Pericardium fibroblast (primary cell): ENCODE measurements at places on chromosomes 2 and 18. TPM values are rescaled to one million over a fixed set of nuclear protein-coding genes. Genes with fewer than 3 reads are reported as not detected.

Gene CD207
- total RNA-seq = not detected in 2 replicates

Gene CLIP4
- total RNA-seq = 29.8 and 35.9 TPM in 2 replicates

Gene OSGEPL1
- total RNA-seq = 3.4 and 3.9 TPM in 2 replicates

Gene NT5DC4
- not detected in 2 replicates for total RNA-seq

Gene KCNF1
- total RNA-seq = not detected in 2 replicates

Gene WNT6
- not detected in 2 replicates for total RNA-seq

Gene C2orf72
- total RNA-seq = 0.09 and 0.70 TPM in 2 replicates

Gene TUBA4B
- total RNA-seq = not detected in 2 replicates

Gene TFPI
- total RNA-seq = 86.5 and 201 TPM in 2 replicates

Gene SERPINB11
- total RNA-seq = not detected in 2 replicates

Gene ZNF516
- 17.9 and 21.3 TPM in 2 replicates for total RNA-seq

Gene UGT1A8
- not detected in 2 replicates for total RNA-seq

Gene THSD7B
- 0.17 TPM in 1 of 2 replicates, not detected in the other for total RNA-seq

Gene TAF4B
- total RNA-seq = 3.0 and 3.6 TPM in 2 replicates

Gene LRRTM1
- 0.23 TPM in 1 of 2 replicates, not detected in the other for total RNA-seq

Gene NEUROD1
- total RNA-seq = not detected in 2 replicates

Gene CIDEA
- total RNA-seq = not detected in 2 replicates

Gene SERPINE2
- total RNA-seq = 110 and 463 TPM in 2 replicates

Gene FOXI3
- total RNA-seq = not detected in 2 replicates

Gene AQP4
- total RNA-seq = not detected in 2 replicates

Gene OBSL1
- 108 and 140 TPM in 2 replicates for total RNA-seq

Gene SLC5A7
- total RNA-seq = not detected in 2 replicates

Gene PXDN
- total RNA-seq = 356 and 392 TPM in 2 replicates

Gene GREB1
- total RNA-seq = 0.23 and 0.43 TPM in 2 replicates

Gene RBBP8
- 17.7 and 32.2 TPM in 2 replicates for total RNA-seq

Gene SLC9A4
- not detected in 2 replicates for total RNA-seq

Gene CCDC141
- total RNA-seq = 0.17 TPM in 1 of 2 replicates, not detected in the other

Gene KIAA2012
- not detected in 2 replicates for total RNA-seq

Gene SERPINB13
- not detected in 2 replicates for total RNA-seq

Gene MAP3K19
- total RNA-seq = not detected in 2 replicates

Gene RAB6D
- not detected in 2 replicates for total RNA-seq

Gene RBM44
- not detected in 2 replicates for total RNA-seq

Gene SNTG2
- total RNA-seq = not detected in 2 replicates

Gene ZAP70
- total RNA-seq = 2.2 TPM in 1 of 2 replicates, not detected in the other

Gene SCN3A
- total RNA-seq = not detected in 2 replicates

Gene RAPGEF4
- total RNA-seq = 1.3 and 1.5 TPM in 2 replicates

Gene AMMECR1L
- 11.8 and 13.8 TPM in 2 replicates for total RNA-seq

Gene CIB4
- not detected in 2 replicates for total RNA-seq

Gene GALNT13
- 0.09 and 0.12 TPM in 2 replicates for total RNA-seq

Gene COLEC12
- 16.8 and 107 TPM in 2 replicates for total RNA-seq

Gene WNT10A
- total RNA-seq = not detected in 2 replicates

Gene ABCB6
- 22.0 and 33.0 TPM in 2 replicates for total RNA-seq

Gene CD226
- 0.09 and 0.82 TPM in 2 replicates for total RNA-seq

Gene MYL1
- total RNA-seq = 22.5 TPM in 1 of 2 replicates, not detected in the other

Gene CXCR2
- not detected in 2 replicates for total RNA-seq

Gene LOXHD1
- not detected in 2 replicates for total RNA-seq

Gene CLHC1
- total RNA-seq = 0.43 and 2.9 TPM in 2 replicates

Gene ANO7
- 0.51 and 0.70 TPM in 2 replicates for total RNA-seq

Gene FRZB
- 0.60 and 0.82 TPM in 2 replicates for total RNA-seq

Gene MAPK4
- 0.09 TPM in 1 of 2 replicates, not detected in the other for total RNA-seq

Gene MROH2A
- total RNA-seq = not detected in 2 replicates

Gene TSPYL6
- total RNA-seq = not detected in 2 replicates

Gene CHN1
- total RNA-seq = 27.5 and 46.6 TPM in 2 replicates
